Stimulated activated CD4-positive, alpha-beta T cell treated with anti-CD3 and anti-CD28 coated beads, TNF-alpha, amount 100 ng/mL, for 24 hours (primary cell): ENCODE measurements at places on chromosomes 4 and X.
A peak's percentile ranks its signal among the peaks of the same experiment; 100 is the strongest.

- DNase-seq: no peak
Measured at GRCh38 chr4:151408380-151408629, 671 bp upstream of the FHIP1A start.

DNA sequence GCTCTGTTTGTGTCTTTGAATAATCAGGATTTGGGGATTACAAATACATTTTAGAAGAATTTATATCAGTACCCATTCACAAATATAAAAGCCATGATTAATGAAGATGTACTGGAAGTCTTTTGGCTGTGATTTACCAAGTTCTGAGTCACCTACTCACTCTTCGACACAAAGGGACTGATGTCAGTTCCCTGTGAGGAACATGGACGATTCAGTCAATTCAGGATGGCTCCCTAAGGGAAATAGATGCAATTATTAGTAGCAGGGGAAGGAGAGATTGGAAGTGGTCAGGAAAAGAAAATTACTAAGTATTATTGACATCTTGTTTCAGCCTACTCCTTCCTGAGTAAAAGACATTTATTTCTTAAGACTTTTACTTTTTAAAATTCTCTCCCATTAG, 550.7 kb upstream of the SLIT2 start:
- DNase-seq: no peak

DNA sequence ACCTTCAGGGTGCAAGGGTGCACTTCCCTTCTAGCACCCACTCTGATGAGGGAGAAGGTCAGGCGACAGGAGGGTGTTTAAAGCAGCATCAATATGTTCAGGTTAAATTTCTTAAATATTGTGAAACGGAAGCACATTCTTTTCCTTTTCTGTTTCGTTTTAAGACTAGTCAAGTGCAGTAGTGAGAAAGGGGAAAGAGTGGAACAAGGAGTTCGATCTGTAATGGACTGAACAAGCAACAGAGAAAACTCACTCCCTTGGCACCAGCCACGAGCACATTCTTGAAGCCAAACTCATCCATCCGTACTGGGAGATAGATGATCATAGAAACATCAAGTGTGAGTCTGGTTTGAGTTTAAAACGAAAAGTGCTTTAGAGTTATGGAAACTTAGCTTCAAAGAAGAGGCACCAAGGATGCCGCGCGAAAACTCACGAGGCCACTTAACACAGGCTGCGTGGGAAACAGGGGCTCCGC, 815 bp downstream of the FAM53A start:
- no peak for DNase-seq

- no peak for DNase-seq
Measured at GRCh38 chr4:114423582-114423981, 175.0 kb upstream of the UGT8 start.

GRCh38 chr4:76212851-76213414, 691 bp downstream of the SCARB2 start:
- no peak for DNase-seq

DNA sequence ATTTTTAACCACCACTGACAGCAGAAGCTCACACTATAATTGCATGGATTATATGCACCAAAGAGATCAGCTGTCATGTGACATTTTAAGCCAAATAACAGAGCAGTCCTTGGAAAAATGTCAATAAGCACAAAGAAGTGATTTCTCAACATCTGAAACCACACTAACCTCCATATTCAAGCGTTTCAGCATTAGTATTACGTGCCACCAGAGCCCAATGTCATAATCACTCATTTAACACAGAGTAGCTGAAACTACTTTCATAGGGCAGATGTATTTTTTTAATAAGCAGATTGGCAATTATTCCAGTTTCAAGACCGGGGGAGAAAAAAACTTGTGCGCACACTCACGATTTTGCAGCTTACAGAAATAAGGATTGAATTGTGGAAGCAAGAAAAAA, 76.6 kb downstream of the SH3KBP1 start:
- DNase-seq: no peak

GRCh38 chr4:89221167-89221867, 86.3 kb downstream of the GPRIN3 start:
- DNase-seq: no peak

GRCh38 chr4:159282944-159283343, 180.1 kb downstream of the RAPGEF2 start:
- DNase-seq: no peak

- no peak for DNase-seq
Measured at GRCh38 chr4:39233783-39234182, 51.5 kb downstream of the WDR19 start.

DNA sequence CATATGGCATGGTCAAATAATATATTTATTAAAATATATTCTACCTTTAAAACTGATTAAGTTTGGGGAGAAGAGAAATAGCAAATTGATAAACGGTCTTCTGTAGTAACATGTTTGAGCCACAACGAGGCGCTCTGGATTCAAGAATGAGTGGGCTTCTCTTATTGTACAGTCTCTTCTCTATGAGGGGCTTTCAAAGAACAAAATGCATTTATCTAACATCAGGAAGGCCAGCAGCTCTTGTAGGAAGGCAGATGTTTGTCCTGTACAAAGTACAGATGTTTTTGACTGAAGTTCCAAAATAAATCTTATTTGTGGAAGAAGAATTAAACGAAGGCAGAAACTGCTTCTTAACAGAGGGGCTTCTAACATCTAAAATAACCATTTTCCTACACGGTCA, 153.6 kb downstream of the RASL11B start:
- no peak for DNase-seq

GRCh38 chrX:131034063-131034462, 24.1 kb upstream of the ARHGAP36 start:
- no peak for DNase-seq

- no peak for DNase-seq
Measured at GRCh38 chrX:64975491-64975890, 759 bp downstream of the ZC4H2 start.

- no peak for DNase-seq
Measured at GRCh38 chrX:48102874-48103374, 27.5 kb upstream of the SPACA5B start.

DNA sequence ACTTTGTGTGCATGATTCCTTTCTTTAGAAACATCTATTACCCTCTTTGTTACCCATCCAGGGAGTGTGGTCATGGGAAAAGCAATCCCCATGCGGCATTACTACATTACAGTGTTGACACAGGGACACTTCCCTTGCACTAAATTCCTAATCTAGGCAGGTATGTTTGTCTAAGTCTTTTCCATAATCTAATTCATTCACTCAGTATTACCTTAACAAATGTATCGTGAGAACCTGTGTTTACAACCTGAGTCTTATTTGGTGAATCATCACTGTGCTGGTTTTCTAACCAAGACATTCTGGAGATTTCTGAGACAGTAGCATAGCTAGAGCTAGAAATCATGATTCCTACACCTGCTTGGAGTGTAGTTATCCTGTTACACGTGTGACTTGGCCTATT, 326.8 kb downstream of the BMPR1B start:
- no peak for DNase-seq

DNA sequence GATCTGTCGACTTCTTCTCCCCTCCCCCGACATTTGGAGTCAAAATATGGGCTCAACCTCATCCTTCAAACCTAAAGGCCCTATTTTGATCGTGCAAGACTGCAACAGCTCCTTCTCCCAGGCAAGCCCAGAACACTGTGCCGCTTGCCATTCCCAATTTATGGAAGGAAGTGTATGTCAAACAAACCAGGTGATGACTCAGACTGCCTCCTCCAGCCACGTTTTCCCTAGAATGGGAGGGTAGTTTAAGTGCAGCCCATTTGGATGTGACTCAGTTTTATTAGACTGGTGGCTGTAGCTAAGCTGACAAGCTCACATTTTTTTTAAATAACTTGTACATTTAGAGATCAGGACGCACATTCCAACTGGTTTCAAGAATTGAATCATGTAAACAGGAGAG, 570.4 kb upstream of the DIPK2B start:
- no peak for DNase-seq

GRCh38 chrX:110145311-110145710, 142.4 kb downstream of the TMEM164 start:
- no peak for DNase-seq

DNA sequence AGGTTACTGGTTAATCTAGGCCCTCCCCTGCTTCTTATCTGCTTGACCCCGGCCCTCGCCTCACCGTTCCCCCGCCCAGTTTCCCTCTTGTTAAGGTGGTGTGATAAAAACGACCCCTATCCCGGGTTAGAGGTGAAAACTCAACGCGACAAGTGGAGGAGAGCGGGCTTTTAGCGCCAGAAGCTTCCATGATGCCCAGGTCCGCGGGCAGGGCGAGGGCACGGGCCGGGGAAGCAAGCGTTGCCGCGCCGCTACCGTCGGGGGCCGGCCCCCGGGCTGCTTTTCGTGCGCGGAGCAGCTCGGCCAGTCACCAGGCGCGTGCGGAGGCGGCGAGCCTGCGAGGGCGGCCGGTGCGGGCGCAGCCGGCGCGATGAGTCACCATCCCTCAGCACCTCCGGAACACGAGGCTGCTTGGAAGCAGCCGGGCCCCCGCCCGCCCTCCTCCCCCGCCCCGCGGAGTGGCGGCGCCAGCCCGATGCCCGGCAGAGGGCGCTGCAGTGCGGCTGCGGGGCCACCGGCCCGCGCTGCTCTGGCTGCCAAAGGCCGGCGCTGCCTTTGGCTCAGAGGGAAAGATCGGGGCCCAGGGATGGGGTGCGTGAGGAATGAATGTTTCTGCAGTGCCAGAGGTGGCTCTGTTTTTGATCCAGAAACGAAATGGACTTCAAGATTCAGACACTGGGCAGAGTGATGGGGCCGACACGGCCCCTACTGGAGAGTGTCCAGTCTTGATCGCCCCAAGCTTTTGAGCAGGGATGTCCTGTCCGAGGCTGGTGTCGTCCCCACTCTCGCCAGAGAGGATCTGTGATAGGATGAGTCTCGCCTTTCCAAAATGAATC, 107.8 kb downstream of the NHSL2 start:
- peak; percentile 63 for DNase-seq

- no peak for DNase-seq
Measured at GRCh38 chrX:30313322-30313721, 4.1 kb upstream of the NR0B1 start.

GRCh38 chr4:110621328-110621812, 1.5 kb downstream of the PITX2 start:
- no peak for DNase-seq

DNA sequence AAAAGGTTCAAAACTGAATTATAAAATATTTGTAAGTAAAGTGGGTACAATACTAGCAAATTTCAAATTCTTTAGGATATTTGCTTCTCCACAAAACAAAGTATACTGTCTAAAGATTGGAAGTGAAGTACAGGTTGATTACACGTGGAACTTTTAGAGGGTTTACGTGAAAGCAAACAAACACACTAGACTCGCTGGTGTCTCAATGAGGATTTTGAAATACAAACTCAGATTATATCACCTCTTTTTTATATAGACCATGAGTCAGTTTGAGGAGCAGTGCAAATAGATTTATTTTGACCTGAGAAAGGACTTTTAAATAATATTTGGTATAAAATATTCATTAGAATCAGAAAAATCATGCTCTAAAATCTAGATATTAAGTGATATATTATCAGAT, 185.0 kb downstream of the SPOCK3 start:
- no peak for DNase-seq

GRCh38 chr4:4784379-4784778, 75.1 kb upstream of the MSX1 start:
- no peak for DNase-seq

GRCh38 chr4:189613207-189613606, 327.5 kb upstream of the FRG1 start:
- DNase-seq: no peak

- no peak for DNase-seq
Measured at GRCh38 chrX:16804923-16805464, 18.7 kb downstream of the TXLNG start.

DNA sequence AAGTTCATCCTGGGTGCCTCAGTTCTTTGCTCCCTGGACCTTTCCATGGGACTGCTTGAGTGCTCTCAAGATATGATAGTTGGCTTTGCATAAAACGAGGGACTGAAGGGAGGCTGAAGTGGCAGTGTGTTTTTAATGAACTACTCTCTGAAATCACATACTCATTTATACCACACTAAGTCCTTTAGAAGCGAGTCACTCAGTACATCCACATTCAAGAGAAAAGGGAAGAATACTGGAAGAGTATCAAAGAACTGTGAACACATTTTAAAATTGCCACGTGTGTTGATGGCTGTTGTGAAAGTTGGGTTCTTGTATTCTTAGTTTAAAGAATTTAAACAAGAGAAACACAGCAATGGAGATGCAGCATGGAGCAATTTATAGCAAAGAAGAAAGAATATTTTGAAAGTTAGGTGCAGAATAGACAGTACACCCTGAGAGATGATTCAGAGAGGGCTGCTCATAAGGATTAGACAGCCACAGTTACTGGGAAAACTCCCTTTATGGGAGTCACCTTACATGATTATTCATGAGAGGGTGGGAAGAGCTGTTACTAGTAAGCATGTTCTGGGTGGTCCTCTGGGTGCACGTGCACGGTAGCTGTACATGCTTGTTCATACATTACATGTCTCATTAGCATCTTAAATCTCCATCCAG, 380.7 kb downstream of the ADGRL3 start:
- no peak for DNase-seq

DNA sequence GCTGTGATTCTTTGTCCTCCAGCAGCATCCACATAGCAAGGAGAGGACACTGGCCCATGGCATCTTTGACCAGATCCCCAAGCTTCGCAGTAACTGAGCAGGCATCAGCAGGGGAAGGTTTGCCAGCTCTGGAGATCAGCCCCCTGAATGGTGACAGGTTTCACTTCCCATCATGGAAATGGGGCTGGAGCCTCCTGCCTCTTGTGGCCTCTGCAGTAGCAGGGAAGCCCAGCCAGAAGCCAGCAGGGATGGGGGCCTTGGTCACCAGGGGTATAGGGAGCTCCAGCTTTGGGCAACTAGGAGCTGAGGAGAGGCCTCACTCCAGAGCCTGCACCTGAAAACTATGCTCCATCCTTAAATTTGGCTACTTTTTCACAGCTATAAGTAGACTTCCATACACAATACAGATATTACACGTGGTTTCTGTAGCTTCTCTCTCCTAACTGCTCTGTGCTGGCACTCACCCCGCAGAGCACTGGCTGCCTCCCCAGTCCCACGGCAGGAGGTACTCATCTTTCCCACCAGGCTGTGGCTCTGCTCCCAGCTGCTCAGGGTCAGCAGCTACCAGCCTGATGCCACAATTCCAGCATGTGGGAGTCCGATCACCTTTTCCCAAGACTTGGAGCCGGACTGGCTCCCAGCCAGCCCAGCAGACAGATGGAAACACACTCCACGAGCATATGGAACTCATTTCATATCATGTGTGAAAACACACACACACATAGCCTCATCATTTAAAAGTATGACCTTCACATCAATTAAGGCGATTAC, 2.8 kb downstream of the TMEM271 start:
- DNase-seq: no peak

- DNase-seq: no peak
Measured at GRCh38 chrX:74536152-74536831, 78.1 kb downstream of the RLIM start.

GRCh38 chr4:174490451-174490961, 31.8 kb downstream of the HPGD start:
- no peak for DNase-seq

- DNase-seq: no peak
Measured at GRCh38 chrX:104166735-104167436, 633 bp downstream of the FAM199X start.

- DNase-seq: no peak
Measured at GRCh38 chr4:81954271-81954670, 419.5 kb downstream of the HNRNPD start.

- no peak for DNase-seq
Measured at GRCh38 chrX:132563976-132564375, 75.1 kb upstream of the MBNL3 start.
